NCI-H1694 (cell line): ENCODE measurements at places on chromosomes 1 and 21.

GRCh38 chr1:214248311-214249085 is 32.5 kb upstream of the SMYD2 start:
- no peak for DNase-seq

- DNase-seq = peak; percentile 86
Measured at GRCh38 chr1:62178372-62178771, 16.3 kb upstream of the L1TD1 start.

DNA sequence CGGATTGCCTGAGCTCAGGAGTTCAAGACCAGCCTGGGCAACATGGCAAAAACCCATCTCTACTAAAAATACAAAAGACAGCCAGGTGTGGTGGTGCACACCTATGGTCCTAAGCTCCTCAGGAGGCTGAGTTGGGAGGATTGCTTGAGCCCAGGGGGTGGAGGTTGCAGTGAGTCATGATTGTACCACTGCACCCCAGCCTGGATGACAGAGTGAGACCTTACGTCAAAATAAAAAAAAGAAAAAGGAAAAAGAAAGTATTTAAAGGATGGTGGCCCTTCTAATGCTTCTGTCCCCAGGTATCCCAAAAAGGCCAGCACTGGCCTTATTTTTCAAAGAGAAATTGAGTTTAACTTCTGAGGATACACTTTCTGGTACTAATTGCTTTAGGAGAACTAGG is 1.7 kb downstream of the IKBKE start:
- DNase-seq = no peak

- DNase-seq = no peak
Measured at GRCh38 chr21:31284797-31285397, 59.2 kb downstream of the TIAM1 start.

GRCh38 chr1:60765204-60765603 is 317.2 kb upstream of the NFIA start:
- DNase-seq = peak; percentile 14

GRCh38 chr1:30787856-30788495 is 30.4 kb upstream of the LAPTM5 start:
- DNase-seq = no peak

DNA sequence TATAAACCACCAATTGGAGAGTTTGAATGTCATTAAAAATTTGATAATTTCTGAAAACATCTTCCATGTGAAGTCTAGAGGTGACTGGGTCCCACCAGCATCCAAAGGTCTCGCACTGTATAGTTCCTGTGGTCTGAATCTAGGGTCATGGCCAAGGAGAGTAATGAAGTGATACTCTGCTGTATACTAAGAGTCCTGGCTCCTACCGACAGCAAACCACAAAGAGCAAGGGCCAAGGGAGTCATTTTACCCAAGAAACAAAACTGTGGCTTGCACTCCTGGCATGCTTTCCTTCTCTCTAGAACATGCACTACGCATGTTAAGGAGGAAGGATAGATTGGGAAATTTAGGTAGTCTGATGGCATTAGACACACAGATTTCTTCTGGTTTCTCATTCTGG is 115.6 kb downstream of the BRINP2 start:
- no peak for DNase-seq

- no peak for DNase-seq
Measured at GRCh38 chr21:42002421-42002958, 7.7 kb downstream of the ZBTB21 start.

GRCh38 chr1:231690059-231690458 is 63.5 kb downstream of the DISC1 start:
- no peak for DNase-seq

- DNase-seq = no peak
Measured at GRCh38 chr1:36641776-36642175, 159.1 kb upstream of the CSF3R start.

- peak; percentile 93 for DNase-seq
Measured at GRCh38 chr1:217982331-217983050, 302.6 kb upstream of the RRP15 start.

DNA sequence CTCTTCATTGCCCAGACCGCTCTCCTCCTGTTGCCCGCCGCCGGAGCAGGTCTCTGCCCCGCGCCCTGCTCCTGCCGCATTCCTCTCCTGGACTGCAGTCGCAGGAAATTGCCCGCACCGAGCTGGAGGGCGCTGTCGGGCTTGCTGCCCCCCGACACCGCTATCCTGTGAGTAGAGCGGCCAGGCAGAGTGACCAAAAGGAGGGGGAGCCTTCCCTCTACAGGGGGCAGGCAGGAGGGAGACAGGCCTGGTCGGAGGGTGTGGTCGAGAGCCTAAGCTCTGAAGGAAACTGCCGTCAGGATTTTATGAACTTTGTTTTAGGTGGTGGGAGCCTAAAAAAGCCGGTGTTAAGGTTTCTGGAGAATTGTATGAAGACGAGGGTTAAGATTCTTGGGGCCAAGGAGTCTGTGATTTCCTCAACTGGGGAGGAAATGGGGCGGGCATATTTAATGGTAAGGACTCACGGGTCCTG is 517 bp downstream of the LRIG2 start:
- no peak for DNase-seq

GRCh38 chr1:53195246-53196016 is 1.2 kb upstream of the CPT2 start:
- DNase-seq = no peak

- DNase-seq = no peak
Measured at GRCh38 chr1:20366463-20367115, 75.9 kb downstream of the VWA5B1 start.

DNA sequence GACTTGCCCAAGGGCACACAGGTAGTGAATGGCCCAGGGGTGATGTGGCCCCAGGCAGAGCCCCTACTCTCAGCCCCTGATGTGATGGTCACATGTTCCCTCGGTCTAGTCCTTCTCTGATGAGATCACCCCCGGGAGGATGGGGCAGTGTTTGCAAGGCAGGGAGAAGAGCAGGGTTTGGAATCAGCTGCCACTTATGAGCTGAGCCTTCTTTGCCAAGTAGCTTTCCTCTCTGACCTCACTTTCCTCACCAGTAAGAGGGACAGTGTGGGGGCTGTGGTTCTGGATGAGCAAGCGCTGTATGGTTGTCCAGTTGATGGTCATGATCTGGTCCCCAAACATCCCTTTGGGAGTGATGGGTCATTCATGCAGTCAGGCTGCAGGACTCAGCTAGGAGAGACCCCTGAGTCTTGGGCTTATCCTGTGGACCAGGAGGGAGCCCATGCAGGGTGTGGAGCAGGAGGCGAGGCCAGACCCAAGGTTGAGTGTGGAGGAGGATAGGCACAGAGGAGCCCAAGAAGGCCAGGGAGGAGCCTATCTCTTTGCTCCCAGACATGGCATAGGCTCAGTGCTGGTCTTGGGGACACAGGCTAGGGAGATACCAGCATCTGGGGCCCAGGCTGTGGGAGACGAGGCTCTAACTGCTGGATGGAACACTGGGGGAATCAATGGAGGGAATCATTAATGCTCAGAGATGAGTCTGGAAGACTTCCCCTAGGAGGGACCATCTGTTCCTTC is 15.9 kb upstream of the PEAR1 start:
- no peak for DNase-seq

- DNase-seq = no peak
Measured at GRCh38 chr1:92698932-92699331, 86.0 kb downstream of the EVI5 start.

DNA sequence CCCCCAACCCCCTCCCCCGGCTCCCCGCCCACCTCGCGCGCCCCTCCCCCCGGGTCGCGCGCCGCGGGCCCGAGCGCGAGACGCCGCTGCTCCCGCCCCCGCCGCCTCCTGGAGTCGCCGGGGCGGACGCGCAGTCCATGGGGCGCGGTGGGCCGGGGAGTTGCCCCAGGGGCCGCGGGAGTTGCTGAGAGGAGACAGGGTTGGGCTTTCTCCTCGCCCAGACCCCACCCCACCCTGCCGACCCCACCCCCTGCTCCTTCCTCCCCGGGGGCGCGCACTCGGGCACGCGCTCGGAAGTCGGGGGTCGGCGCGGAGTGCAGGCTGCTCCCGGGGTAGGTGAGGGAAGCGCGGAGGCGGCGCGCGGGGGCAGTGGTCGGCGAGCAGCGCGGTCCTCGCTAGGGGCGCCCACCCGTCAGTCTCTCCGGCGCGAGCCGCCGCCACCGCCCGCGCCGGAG is at the start of gene LAMC1:
Gene LAMC1, plus strand, starts transcription at position 275 of the 455 bp plus-strand sequence. CDS start 297 bp downstream, outside the sequence.
- DNase-seq = peak; percentile 73

- no peak for DNase-seq
Measured at GRCh38 chr21:37771181-37771580, 145.1 kb downstream of the KCNJ6 start.

DNA sequence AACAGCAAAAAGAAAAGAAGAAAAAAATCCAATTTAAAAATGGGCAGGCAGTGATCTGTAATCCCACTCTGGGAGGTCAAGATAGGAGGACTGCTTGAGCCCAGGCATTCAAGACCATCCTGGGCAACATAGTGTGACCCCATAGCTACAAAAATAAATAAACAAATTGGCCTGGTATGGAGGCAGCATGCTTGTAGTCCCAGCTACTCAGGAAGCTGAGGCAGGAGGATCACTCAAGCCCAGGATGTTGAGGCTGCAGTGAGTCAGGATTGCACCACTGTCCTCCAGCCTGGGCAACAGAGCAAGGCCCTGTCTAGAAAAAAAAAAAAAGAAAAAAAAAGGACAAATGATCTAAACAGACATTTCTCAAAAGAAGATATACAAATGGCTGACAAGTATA is 99.6 kb downstream of the EIF4G3 start:
- no peak for DNase-seq

GRCh38 chr1:45543581-45544417 is 6.8 kb upstream of the AKR1A1 start:
- DNase-seq = no peak

GRCh38 chr21:26965040-26965906 is 1.6 kb downstream of the ADAMTS5 start:
- DNase-seq = peak; percentile 57

GRCh38 chr1:43250351-43250761 is 19.4 kb upstream of the TMEM125 start:
- DNase-seq = no peak

DNA sequence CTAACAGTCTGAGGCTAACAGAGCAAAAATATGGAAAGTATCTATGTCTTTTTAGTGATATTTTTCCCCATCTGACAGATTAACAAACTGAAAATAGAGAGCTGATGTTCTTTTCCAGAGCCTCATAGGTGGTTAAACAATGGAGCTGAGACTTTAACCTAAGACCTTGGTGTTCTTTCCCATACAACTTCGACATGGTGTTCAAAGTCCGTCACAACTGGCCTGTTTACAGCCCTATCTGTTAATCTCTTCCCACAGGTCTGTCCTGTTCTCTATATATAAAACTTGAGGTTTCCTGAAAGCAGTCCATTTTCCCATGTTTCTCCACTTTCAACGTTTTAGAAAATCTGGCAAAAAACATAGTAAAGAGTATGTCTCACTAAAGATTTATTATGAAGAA is 395.7 kb downstream of the BRINP2 start:
- DNase-seq = no peak

GRCh38 chr1:10328180-10328963 is 70.5 kb upstream of the PGD start:
- no peak for DNase-seq

- no peak for DNase-seq
Measured at GRCh38 chr1:2624735-2625300, 8.0 kb downstream of the MMEL1 start.

DNA sequence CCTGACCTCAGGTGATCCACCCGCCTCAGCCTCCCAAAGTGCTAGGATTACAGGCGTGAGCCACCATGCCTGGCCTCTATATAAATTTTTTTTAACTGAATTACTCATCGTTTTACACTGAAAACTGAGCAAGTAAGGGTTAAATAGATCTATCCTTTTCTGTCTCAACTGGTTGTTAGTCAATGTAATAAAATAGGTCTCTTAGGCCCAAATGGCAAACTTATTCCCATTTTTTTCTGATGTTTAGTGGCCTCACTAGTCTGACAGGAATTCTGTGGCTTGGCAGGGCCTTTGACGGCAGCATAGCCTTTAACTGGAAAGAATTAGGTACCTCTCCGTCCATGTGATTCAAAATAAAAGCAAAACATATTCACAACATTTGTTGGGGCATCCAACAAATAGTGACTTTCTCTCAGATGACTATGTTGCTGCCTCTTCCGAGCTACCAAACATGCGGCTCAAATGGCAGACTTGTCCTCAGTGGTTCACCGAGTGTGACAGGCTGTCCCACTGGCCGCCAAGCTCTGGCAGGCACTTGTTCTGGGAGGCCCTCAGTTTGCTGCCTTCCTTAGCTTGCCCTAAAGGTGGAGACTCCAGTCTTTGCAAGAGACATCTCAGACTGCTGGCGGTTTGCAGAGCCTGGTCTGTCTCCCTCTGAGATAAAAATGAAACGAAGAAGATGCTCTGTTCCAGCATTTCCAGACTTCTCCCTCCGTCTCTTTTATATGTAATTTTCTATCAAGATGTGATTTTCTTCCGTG is 17.4 kb downstream of the ATP1A4 start:
- no peak for DNase-seq

DNA sequence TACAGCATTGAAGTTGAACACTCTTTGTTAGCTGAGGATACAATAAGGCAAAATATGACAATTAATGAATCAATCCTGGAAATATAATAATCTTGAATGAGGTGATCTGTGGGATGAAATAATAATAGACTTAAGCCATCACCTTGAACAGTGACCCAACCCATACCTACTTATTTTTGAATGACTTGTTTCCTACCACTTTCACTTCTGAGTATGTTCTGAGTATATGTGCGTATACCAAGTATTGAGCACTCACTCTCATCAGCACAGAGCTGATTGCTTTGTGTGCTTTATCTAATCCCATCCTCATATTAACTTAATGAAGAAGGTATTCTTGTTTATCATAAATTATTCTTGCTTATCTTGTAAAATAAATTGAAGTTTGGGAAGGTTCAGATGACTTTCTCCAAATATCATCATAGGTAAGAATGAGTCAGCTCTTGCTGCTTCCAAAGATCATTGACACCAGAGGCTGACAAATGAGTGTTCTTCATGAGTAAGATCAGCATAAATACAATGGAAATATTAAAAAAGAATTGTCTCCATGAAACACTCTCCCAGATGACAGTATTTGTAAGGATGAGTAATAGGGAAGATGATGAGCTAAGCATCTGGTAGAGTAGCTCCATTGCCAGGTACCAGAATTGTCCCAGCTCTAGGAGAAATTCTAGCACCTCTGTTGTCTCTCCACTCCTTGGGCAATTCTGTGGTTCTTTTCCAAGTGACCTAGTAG is 198.1 kb upstream of the KIAA0040 start:
- no peak for DNase-seq

- DNase-seq = no peak
Measured at GRCh38 chr21:45408271-45408791, 3.4 kb downstream of the COL18A1 start.

- peak; percentile 96 for DNase-seq
Measured at GRCh38 chr1:182604175-182605164, at the start of gene RGS16. RGS16 (minus strand) TSS chr1:182604389; CDS start chr1:182604259, 130 bp downstream.

- DNase-seq = no peak
Measured at GRCh38 chr1:171140956-171141687, 44.0 kb upstream of the FMO2 start.
